ENCODE measurements at places on chromosomes 6 and 20.

DNA sequence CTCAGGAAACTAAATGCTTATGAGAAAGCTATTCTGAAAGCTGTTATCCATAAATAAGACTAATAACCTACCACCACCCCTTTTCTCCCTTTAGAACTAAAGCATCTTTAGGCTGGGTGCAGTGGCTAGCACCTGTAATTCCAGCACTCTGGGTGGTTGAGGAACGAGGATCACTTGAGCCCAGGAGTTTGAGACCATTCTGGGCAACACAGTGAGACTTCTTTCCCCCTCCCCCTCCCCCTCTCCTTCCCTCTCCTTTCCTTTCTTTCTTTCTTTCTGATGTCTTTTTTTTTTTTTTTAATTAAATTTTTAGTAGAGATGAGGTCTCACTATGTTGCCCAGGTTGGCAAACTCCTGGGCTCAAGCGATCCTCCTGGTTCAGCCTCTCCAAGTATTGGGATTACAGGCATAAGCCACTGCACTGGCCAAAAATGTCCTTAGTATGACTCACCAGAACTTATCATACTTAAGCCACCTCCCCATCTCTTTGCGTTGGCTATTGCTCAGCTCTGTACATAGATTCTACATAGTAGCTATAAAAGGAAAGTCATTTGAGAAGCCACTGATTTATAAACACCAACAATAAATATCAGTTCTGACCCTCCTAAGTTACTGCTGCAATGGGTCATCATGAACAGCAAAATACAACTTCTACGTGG lies 54.8 kb upstream of the SPDEF start:
- DNase-seq: no peak

GRCh38 chr6:70099732-70100131 lies 203.2 kb downstream of the COL9A1 start:
- DNase-seq: no peak

DNA sequence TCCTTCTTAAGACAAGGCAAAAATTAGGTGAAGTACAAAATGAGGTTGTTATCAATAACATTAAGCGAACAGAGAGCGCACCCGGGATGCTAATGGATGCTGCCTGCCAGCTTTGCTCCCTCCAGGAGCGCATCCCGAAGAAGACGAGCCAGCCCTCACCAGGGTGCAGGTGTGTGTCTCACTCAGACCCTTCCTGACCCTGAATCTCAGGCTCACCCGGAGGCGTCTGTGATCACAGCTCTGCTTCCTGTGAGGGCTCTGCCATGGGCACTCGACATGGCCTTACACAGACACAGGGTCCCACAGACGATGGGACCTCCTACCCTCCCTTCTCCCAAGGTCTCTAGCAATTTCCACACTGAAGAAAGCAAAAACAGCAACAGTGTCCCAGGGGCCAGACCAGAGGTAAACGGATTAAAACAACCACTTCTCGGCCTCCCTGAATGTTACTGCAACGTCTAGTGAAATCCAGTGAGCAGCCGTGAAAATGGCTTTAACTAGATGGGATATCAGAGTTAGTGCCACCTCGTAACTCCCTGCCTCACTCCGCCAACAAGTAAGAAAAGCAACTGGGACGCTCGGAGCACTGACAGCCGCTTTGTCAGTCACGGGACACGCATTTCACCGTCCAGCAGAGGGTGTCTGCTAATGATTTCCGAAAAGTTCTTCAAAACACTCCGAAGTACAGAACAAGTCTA lies 11.7 kb downstream of the ZBTB46 start:
- DNase-seq: no peak

- DNase-seq: no peak
These were observed 4.5 kb upstream of the EBF4 start for GRCh38 chr20:2688041-2688591.

Measured in esophagus squamous epithelium (tissue), 5 donors.